ENCODE measurements at places on chromosomes 4 and X.
A peak's percentile ranks its signal among the peaks of the same experiment; 100 is the strongest.

DNA sequence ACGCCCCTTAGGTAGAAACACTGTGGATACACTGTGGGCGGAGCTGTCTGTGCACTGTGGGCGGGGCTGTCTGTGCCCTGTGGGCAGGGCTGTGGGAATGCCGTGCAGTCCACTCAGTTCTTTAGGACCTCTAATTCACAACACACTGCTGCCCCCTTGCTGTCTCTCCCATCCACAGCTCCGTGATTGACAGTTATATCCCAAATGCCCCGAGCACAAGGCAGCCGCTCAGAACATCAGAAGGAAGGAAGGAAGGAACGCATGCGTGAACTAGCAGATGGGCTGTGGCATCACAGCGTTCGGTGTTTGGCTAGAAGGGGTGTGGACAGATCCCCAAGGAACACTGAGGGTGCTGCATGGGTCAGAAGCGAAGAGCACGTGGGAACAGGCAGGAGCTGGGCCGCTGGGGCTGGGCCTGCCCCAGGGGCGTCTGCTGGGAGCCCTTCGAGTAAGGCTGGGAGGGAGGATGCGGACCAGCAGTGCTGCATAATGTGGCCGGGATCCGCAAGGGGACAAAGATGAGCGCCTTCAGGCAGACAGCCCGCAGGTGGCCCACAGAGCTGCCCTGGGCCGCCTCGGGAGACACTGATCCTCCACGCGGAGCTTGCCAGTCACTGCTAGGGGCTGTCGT, 29.8 kb downstream of the ACOX3 start:
- no peak for DNase-seq

GRCh38 chr4:173449380-173449717, 50.4 kb upstream of the SCRG1 start:
- no peak for DNase-seq

DNA sequence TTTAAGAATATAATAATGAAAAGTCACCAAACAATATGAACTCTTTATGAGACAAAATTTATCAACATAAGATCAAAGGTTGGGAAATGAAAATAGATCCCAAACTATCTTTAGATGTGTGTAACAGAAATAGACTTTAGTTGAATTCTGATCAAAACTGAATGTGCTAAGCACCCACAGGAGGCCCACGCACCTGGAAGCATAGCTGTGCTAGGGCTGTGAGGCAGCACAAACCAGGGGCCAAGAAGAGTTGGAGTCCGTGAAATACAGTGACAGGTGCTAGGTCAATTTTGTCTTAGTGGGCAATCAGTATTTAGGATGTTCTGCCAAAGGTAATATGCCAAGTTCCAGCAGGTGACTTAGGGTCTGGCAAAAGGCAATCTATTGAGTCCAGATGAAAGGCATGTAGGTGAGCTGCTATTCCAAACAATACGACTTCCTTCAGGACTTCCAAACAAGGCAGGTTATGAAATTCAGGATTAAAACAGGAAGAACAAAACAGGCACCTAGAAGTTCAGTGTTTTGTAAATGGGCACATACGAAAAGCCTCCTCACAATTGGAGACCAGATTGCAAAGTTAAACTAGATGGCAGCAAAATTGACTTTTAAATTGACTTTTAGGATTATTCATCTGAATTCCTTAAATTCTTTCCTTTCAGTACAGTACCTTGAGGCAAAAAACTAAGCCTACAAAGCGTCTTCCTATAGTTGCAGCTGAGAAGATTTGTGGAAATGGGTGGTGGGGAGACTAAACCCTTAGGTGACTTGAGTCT, 4.7 kb upstream of the PCDH18 start:
- DNase-seq = no peak

GRCh38 chr4:26701786-26702227, 117.9 kb downstream of the TBC1D19 start:
- no peak for DNase-seq

GRCh38 chrX:34903316-34903715, 39.3 kb upstream of the FAM47B start:
- no peak for DNase-seq

GRCh38 chrX:150449313-150449712, 86.2 kb downstream of the MAMLD1 start:
- DNase-seq = no peak

- DNase-seq = no peak
These were observed 12.6 kb downstream of the DMD start for GRCh38 chrX:33198561-33199279.

- DNase-seq = no peak
These were observed 77.8 kb upstream of the MXD4 start for GRCh38 chr4:2339458-2340271.

GRCh38 chrX:34578237-34578636, 78.8 kb downstream of the TMEM47 start:
- no peak for DNase-seq

GRCh38 chr4:90328558-90328957, 201.4 kb downstream of the CCSER1 start:
- DNase-seq = peak; percentile 95

DNA sequence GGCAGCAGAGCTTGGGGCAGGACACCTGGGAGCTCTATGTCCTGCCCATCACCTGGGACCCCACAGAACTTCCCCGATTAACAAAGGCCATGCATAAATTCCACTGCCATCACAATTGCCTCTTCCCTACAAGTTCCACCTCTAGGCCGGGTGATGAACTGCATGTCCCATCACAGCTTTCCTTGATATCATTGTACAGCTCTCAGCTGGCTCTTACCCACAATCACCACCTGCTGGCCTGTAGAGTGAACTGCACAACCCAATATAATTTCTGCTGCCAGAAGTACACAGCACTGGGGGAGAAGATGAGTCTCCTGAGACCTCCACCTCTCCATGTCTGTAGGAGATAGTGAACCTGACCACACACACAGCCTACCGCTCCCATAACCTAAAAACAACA, 285.0 kb upstream of the AADAT start:
- DNase-seq = peak; percentile 68

GRCh38 chr4:120056246-120056645, 10.4 kb downstream of the MAD2L1 start:
- peak; percentile 43 for DNase-seq

GRCh38 chrX:37745354-37745753, 34.5 kb upstream of the CYBB start:
- peak; percentile 68 for DNase-seq

GRCh38 chrX:19814240-19814639, 73.2 kb downstream of the SH3KBP1 start:
- no peak for DNase-seq

DNA sequence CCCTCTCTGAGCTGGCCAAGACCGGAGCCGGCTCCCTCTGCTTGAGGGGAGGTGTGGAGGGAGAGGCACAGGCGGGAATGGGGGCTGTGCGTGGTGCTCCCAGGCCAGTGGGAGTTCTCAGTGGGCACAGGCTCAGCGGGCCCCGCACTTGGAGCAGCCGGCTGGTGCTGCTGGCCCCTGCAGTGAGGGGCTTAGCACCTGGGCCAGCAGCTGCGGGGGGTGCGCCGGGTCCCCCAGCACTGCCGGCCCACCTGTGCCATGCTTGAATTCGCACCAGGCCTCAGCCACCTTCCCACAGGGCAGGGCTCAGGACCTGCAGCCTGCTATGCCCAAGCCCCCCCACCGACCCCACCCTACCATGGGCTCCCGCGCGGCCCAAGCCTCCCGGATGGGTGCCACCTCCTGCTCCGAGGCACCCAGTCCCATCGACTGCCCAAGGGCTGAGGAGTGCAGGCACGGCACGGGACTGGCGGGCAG, 602.5 kb downstream of the KCTD8 start:
- DNase-seq = no peak

DNA sequence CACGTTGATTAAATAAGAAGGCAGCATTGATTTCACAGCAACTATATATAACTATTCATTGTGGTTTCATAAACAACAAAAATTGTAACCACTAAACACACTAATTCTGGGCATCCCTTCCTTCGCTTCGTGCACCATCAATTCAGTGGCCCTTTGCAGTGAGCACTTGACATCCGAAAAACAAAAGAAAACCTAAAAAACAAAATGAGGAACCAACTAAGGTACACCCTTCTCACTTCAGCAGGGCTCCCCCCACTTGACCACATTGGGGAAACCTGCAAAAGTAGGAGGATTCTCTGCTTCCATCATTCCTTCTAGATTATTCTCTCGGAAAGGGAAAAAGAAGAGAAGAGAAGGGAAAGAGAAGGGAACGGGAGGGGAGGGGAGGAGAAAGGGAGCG, 28.3 kb downstream of the NBDY start:
- no peak for DNase-seq

DNA sequence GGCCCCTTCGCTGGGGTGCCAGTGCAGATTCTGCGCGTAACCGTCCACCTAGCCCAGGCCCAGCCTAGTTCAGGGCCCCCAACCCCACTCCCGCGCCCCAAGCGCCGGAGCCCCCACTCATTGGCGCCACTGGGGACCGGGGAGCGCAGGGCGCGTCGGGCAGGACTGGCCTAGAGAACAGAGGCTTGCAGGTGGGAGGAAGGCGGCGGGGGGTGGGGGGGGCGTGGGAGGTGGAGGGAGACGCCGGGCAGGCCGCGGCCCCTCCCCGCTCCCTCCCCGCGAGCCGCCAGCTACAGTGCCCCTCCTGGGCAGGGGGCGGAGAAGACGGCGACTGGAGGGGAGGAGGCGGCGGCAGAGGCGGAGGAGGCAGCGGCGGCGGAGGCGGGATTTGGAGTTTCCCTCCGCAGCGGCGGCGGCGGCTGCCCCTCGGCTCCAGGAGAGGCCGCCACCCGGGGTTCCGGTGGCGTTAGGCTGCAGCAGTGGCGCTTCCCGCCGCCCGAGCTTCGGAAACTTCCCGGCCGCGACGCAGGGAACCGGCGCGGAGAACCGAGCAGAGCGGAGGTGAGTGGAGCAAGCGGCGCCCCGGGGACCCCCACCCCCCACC, 4.8 kb upstream of the DUSP9 start:
- DNase-seq = no peak

- no peak for DNase-seq
These were observed 337.3 kb upstream of the DIPK2B start for GRCh38 chrX:45537936-45538335.

Data from AML-193 (cell line).